Activated CD4-positive, alpha-beta T cell treated with anti-CD3 and anti-CD28 coated beads for 36 hours (primary cell): ENCODE measurements at places on chromosomes 1 and 21.
A peak's percentile ranks its signal among the peaks of the same experiment; 100 is the strongest.

DNA sequence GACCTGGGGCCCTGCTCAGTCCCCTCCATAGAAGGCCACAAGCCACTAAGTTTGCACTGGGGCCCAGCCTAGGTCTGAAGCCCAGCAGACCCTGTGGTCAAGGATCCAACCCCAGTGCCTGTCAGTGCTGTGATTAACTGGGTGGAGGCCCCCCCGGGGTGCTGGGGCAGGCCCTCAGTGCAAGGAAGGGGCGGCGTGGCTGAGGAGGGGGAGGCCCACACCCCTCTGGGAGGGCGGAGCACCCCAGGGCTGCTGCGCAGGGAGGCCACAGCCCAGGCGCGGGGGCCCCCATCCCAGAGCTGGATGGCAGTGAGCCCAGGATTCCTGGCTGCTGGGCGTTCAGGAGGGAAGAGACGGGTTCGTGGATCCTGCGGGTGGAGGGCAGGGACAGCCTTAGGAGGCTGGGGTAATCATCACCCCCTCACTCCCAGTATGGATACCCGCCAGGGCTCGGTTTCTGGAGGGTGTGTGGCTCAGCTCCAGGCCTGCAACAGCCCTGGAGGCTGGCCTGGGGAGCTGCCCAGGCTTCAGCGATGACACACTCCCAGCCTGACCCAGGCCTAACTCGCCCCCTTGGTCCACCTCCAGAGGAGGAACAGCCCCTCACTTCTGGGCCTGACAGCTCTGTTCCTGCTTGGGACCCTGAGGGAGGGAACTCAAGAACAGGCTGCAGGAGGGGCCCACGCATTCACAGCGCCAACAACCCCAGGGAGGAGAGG is 890 bp downstream of the GJC2 start:
- H3K36me3 ChIP-seq: no peaks in the 10 kb centered on the region
- no peaks in the 10 kb centered on the region for H3K27me3 ChIP-seq
- peak; percentile 8 for DNase-seq
- H3K4me3 ChIP-seq: no peak overlapping the region
- no peak overlapping the region for H3K27ac ChIP-seq

- peaks cover 28% of the 10 kb centered on the region for H3K4me1 ChIP-seq
- no peak overlapping the region for H3K27ac ChIP-seq
- H3K36me3 ChIP-seq: peaks cover 27% of the 10 kb centered on the region
- DNase-seq: peak; percentile 73
These were observed 1.1 kb downstream of the CKS1B start for GRCh38 chr1:154975409-154976059.

DNA sequence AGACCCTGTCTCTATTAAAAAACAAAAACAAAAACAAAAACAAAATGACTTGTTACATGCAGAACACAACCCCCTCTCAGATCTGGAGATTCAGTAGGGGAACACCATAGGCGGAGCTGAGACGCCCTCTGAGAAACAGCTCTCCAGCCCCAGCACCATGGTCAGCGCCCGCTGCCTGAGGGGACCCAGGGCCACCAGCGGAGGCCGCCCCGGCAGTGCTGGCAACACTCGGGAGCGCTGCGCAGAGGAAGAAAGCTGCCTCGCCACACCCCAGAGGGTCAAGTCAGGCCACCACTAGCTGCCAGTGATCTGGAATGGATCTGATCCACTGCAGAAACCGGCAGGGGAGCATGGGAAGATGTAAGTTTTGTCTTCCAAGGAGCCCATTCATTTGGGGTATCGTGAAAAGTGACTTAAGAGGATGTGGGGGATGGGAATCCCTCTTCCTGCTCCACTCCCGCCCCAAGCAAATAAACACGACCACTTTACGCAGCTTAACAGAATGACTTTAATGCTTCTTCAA is 3.1 kb downstream of the ACTA1 start:
- no peak overlapping the region for H3K27ac ChIP-seq
- H3K27me3 ChIP-seq: peaks cover 70% of the 10 kb centered on the region
- H3K4me3 ChIP-seq: peak overlapping the region; percentile 53
- no peaks in the 10 kb centered on the region for H3K36me3 ChIP-seq

GRCh38 chr1:243793298-243793697 is 56.7 kb downstream of the AKT3 start:
- DNase-seq: no peak
- H3K27me3 ChIP-seq: no peaks in the 10 kb centered on the region
- H3K4me3 ChIP-seq: no peak overlapping the region
- H3K27ac ChIP-seq: no peak overlapping the region
- peaks cover 45% of the 10 kb centered on the region for H3K4me1 ChIP-seq

GRCh38 chr1:40825435-40825788 is 36.8 kb downstream of the CITED4 start:
- DNase-seq: peak; percentile 34
- H3K27ac ChIP-seq: no peak overlapping the region
- H3K4me3 ChIP-seq: no peak overlapping the region
- no peaks in the 10 kb centered on the region for H3K36me3 ChIP-seq

DNA sequence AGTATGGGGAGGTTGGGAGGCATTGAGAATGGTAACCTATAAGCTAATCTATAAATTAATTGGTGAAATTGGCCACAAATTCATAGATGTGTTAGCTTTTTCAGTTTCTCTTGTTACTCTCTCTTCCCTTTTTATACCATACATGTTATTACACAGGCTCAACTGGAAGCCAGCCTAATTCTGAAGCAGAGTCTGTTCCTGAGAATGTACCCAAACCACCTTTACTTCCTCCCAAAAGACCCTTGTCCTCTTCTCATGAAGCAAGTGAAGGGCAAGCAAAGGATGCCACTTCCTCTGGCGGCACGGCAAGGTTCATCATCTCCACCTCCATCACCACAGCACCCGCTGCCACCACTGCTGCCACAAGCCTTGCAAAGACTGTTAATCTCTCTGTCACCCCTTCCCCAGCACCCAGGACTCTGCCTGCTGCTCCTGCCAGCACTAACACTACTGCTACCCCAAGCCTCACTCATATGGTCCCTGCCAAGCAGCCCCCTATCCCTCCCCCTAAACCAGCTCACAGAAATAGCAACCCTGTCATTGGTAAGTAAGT is 39.5 kb upstream of the RCC1 start:
- H3K4me1 ChIP-seq: peaks cover 9% of the 10 kb centered on the region
- no peak overlapping the region for H3K4me3 ChIP-seq

GRCh38 chr1:150621497-150622302 is 7.7 kb downstream of the ENSA start:
- peaks cover 78% of the 10 kb centered on the region for H3K4me1 ChIP-seq
- H3K4me3 ChIP-seq: peak overlapping the region; percentile 39
- peak overlapping the region; percentile 88 for H3K27ac ChIP-seq
- H3K27me3 ChIP-seq: no peaks in the 10 kb centered on the region

DNA sequence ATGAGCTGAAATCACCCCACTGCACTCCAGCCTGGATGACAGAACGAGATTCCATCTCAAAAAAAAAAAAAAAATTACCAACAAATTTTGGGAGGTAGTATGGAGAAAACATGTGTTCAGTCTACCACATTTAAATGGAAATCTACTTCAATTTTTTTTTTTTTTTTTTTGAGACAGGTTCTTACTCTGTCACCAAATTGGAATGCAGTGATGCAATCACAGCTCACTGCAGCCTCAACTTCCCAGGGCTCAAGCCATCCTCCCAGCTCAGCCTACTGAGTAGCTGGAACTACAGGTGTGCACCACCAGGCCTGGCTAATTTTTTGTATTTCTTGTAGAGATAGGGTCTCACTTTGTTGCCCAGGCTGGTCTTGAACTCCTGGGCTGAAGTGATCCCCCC is 82.1 kb downstream of the GFI1 start:
- peaks cover 4% of the 10 kb centered on the region for H3K36me3 ChIP-seq
- peaks cover 10% of the 10 kb centered on the region for H3K4me1 ChIP-seq
- DNase-seq: no peak
- no peak overlapping the region for H3K4me3 ChIP-seq
- H3K27me3 ChIP-seq: no peaks in the 10 kb centered on the region

DNA sequence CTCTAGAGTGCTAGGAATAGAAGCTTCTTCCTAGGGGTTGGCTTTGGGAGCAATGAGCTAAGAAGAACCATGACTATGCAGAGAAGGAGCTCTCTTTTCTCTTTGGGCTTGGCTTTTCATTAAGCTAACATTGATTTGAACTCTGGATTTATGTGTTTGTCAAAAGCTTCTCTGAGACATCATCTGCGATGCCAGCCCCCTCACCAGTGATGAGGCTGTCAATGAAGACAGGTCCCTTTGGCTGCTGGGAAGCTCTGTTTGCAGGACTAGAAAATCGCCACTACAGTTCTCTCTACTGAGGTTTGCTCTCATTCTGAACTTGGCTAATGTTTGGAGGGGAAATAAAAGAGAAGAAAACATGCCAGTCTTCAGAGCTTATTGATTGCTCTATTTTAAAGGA is 185.0 kb downstream of the PCP4 start:
- no peak overlapping the region for H3K4me3 ChIP-seq
- peaks cover 2% of the 10 kb centered on the region for H3K27me3 ChIP-seq
- H3K27ac ChIP-seq: no peak overlapping the region
- H3K36me3 ChIP-seq: no peaks in the 10 kb centered on the region
- no peak for DNase-seq

DNA sequence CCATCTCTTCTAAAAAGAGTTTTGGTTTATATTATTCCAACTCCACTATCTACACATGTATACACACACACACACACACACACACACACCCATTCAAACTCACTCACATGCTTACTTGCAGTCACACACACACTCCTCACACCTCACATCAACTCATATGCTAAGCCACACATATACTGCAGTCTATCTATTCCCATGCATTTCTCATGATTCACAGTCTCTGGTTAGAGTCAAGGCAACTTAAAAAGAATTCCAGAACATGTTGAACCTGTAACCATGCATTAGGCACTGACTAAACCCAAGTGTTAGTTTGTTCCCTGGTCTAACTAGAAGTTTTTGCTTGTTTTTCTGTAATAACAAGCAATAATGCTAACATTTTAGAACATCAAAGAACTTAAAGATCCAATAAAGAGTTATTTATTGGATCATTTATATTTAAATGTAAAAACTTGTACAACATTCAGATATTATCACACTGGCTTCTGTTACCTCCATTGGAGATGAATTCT is 931.1 kb downstream of the PLA2G4A start:
- H3K4me3 ChIP-seq: no peak overlapping the region
- H3K27me3 ChIP-seq: no peaks in the 10 kb centered on the region
- no peaks in the 10 kb centered on the region for H3K4me1 ChIP-seq
- no peaks in the 10 kb centered on the region for H3K36me3 ChIP-seq
- DNase-seq: no peak

GRCh38 chr1:5910276-5910620 is 82.0 kb downstream of the NPHP4 start:
- H3K36me3 ChIP-seq: no peaks in the 10 kb centered on the region
- H3K4me3 ChIP-seq: no peak overlapping the region
- H3K27me3 ChIP-seq: no peaks in the 10 kb centered on the region

GRCh38 chr1:167698313-167698712 is 23.5 kb upstream of the MPZL1 start:
- no peak overlapping the region for H3K27ac ChIP-seq
- no peaks in the 10 kb centered on the region for H3K27me3 ChIP-seq
- DNase-seq: no peak
- no peak overlapping the region for H3K4me3 ChIP-seq
- H3K4me1 ChIP-seq: no peaks in the 10 kb centered on the region

DNA sequence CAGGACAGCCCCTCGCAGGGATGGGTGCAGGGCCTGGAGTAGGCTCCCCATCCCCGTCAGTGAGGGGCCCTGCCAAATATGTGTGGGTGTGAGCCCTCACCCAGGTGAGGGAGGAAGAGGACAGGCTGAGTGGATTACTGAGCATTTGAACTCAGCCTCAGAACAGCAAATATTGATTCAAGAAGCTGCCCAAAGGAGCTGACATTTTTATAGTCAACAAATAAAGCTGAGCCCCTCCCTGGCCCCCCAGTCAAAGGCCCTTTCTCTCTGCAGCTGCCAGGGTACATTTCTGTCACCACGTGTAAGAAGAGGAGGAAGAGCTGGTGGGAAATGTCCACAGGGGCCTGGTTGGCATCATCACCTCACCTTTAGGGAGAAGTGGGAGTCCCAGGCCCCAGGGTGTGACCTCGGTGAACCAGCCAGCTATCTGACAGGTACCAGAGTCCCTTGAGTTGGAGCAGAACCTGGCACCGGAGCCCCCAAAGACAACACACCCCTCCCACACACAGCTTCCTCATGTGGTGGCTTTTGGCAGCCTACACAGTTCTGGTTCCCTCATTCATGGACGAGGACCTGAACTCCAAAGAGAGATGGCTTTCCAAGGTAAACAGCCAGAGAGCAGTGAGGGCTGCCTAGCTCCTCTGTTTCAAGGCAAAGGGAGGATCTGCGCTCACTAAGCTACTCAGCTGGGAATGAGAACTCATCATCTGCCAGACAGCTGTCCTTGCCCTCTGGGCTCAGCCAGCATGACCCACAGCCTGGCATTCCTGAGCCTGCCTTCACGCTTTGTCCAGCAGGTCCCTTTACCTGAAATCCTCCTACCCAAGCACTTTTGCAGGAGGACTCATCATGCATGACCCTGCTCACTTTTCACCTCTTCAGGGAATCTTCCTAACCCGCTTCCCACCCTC is 43.0 kb upstream of the TENT5C start:
- no peaks in the 10 kb centered on the region for H3K4me1 ChIP-seq
- peaks cover 2% of the 10 kb centered on the region for H3K27me3 ChIP-seq
- DNase-seq: no peak
- H3K36me3 ChIP-seq: no peaks in the 10 kb centered on the region
- no peak overlapping the region for H3K27ac ChIP-seq

GRCh38 chr1:85229574-85230097 is 28.8 kb upstream of the SYDE2 start:
- H3K4me1 ChIP-seq: no peaks in the 10 kb centered on the region
- no peak overlapping the region for H3K4me3 ChIP-seq
- no peak overlapping the region for H3K27ac ChIP-seq
- H3K27me3 ChIP-seq: no peaks in the 10 kb centered on the region

DNA sequence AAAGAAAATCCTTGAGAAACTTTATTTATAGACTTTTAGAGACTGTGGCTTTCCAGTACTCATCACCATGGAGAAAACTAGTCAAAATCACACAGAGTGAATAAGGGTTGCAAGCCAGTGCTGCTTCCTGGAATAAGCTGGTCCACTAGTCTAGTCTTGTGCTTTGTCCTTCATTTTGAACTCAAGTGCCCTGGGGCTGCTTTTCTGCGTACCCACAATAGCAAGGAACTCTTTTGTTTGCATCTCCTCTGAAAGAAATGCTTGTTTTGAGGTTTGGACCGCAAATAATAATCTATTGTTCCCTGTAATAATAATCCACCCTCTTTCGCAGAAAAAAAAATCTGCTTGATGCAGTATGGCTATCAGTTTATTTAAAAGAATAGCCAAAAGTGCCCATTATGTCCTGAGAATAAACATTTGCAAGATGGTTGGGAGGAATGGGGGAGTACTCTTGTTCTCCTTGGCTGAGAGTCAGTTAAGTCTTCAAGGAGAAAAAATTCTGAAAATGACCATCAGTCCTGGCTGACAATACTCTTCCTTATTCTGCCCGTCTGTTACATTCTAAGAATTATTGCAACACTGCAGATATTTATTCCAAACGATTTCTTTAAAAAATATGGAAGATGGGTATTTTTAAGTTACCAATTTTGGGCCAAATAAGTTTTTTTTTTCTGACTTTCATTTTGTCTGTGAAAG is 41.9 kb downstream of the MPZL1 start:
- no peaks in the 10 kb centered on the region for H3K27me3 ChIP-seq
- no peak for DNase-seq
- H3K27ac ChIP-seq: no peak overlapping the region
- peaks cover 24% of the 10 kb centered on the region for H3K4me1 ChIP-seq
- peaks cover 13% of the 10 kb centered on the region for H3K36me3 ChIP-seq

GRCh38 chr1:160074865-160075264 is 4.9 kb upstream of the KCNJ10 start:
- H3K36me3 ChIP-seq: no peaks in the 10 kb centered on the region
- DNase-seq: no peak
- peaks cover 18% of the 10 kb centered on the region for H3K4me1 ChIP-seq
- H3K27me3 ChIP-seq: peaks cover 43% of the 10 kb centered on the region
